ENCODE measurements at places on chromosomes 4 and X. TPM values are rescaled to one million over a fixed set of nuclear protein-coding genes. Genes with fewer than 3 reads are reported as not detected.

The MAGEB6 gene
- total RNA-seq, result not detected

The TADA2B gene
- 16.8 TPM for total RNA-seq

The RHOXF2B gene
- total RNA-seq, result not detected

The PRDM5 gene
- 16.3 TPM for total RNA-seq

The HSFX4 gene
- total RNA-seq, result not detected

GRCh38 chr4:170026253-170027021 is at the start of gene MFAP3L:
Gene MFAP3L (minus strand): TSS chr4:170026395. CDS start chr4:170005877, 20,518 bp downstream.
- peak; percentile 95 for DNase-seq

DNA sequence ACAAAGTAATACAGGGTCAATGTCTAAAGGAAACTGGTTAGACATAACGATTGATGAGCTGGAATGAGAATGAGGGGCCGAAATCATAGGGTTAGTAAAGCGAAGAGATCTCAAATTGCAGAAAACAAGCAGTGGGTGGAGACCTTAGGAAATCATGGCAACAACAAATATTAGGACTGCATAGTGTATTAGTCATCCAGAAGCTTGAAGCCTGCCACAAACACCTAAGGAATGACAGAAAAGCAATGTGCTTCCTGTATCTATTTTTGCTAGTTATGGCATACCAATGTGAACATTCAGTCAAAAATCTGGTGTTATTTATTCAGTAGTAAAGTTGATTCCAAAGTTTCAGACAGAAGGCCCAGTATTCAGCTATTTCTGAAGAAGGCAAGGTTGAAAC is 410.9 kb upstream of the CT83 start:
- no peak for DNase-seq

DNA sequence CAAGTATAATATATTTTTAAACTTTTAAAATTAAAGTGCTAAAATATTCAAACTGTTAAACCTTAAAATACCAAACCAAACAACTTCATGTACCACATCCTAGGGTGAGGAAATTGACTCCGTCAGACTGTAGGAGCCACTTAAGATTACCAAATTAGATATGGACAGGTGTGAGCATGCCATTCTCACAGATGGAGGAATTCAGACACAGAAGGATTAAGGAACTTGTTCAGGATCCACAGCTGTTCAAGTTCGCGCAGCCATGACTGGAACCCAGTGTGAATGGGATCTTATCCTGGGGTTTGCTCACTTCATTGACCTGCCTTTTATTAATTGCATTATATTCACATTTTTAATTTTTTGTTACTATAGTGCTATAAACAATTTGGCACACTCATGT is 224.9 kb upstream of the PCDH7 start:
- DNase-seq, result no peak

GRCh38 chr4:6194458-6195195 is 5.7 kb downstream of the JAKMIP1 start:
- DNase-seq, result no peak

DNA sequence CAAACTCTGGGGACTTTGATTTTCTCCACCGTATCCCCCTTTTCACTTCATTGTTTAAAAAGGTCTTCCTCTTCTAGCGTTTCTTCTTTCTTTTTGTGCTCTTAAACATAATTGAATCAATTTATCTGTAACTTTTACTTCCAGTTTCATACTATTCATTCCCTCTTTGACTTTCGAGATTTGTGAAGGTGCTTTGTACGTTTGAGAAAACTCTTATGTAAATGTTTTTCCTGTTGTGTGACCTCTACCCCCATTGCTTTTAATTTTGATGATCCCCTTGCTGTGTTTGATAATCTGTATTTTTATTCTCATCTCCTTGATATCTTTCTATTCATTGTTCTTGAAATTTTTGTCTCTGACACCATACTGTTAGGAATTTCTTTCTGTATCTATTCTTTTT is 4.8 kb downstream of the USP38 start:
- DNase-seq, result no peak

GRCh38 chr4:168678751-168679366 is 182.0 kb downstream of the PALLD start:
- no peak for DNase-seq

DNA sequence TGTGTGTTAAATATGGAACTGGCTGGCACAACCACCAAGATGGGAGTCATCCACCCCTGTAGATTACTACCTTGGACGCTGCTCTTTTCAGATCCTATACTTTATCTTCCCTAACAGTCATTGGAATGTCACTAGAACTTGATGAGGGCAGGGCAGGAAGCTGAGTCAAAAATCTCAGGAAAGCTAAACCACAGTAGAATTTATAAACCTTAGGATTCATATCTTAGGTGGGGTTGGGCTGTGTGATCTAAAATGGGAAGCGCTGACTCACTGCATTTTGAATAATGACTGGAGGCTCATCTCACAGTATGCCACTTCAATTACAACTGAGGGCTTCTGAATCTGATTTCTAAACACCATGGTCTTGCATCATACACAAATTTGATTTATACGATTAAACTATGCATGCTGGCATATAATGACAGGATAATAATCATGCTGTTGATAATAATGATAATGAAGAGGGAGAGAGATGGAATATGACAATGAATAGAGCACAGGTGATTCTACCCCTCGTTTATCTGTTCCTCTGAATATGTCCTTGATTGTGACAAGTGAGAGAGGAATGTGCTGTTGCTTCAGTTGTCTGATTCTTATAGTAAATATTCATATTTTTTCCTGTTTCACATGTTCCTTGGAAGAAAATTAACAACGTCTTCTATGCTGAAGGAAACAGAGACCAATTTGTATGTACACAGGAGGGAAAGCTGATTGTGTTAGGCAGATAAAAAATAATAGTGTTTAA is 270.3 kb upstream of the HS3ST1 start:
- no peak for DNase-seq

DNA sequence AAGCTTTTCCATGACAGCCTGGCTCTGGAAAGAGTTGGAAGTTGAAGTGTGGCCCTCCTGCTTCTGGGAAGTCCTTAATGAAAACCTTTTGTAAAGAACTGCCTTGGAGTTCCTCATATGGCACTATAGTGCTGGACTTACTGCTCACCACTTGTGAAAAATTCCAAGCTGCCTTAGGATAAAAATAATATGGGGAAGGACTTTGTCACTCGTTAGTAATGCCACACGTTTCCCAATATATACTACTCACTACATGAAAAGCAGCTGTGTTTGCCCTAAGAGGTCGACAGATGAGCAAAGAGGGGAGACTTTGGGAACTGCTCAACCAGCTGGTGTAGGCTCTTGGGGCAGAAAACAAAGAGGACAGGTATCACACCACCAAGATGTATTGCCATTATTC is 11.7 kb downstream of the OPHN1 start:
- DNase-seq, result no peak

- DNase-seq, result no peak
Observed at GRCh38 chr4:82172186-82172585, 201.6 kb downstream of the HNRNPD start.

Measured in posterior vena cava (tissue), 2 donors.